ENCODE measurements at places on chromosomes 6 and 20.

- DNase-seq = no peak
These were observed 115.0 kb downstream of the PDSS2 start for GRCh38 chr6:107344383-107344782.

DNA sequence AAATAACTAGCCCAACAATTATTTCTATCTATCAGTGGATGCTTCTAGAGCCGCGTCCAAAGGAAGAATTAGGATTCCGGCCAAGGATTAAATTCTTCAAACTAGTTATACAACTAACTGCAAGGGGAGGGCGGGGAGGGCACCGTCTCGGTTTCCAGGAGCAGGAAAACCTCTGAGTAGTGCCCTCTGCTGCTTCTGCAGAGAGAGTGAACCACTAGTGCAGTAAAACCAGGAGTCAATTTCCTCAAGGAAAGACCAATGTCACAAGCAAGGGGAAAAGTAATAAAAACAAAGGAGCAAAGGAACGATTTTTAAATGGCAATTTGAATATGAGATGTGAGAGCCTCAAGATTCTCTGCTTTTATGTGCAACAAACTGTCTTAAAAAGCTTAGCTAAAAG is 16.5 kb upstream of the UBE2J1 start:
- no peak for DNase-seq

GRCh38 chr6:91715171-91715805 is 1128.4 kb upstream of the MAP3K7 start:
- DNase-seq = no peak

- no peak for DNase-seq
These were observed 12.9 kb downstream of the SNPH start for GRCh38 chr20:1278993-1279392.

GRCh38 chr20:57317789-57318371 is 11.7 kb upstream of the SPO11 start:
- DNase-seq = no peak

GRCh38 chr6:167424060-167424673 is 99.3 kb downstream of the TTLL2 start:
- no peak for DNase-seq

DNA sequence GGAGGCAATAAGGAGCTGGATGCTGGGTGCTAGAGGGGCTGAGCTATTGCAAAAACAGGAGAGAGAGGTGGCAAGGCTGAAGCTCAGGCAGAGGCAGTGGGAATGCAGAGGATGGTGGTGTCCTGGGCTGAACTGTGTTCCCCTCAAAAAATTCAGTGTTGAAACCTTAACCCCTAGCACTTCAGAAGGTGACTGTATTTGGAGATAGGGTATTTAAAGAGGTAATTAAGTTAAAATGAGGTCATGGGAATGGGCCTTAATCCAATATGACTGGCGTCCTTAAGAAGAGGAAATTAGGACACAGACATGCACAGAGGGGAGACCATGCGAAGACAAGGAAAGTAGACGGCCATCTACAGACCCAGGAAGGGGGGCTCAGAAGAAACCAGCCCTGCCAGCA is 11.5 kb upstream of the MMP9 start:
- DNase-seq = no peak

DNA sequence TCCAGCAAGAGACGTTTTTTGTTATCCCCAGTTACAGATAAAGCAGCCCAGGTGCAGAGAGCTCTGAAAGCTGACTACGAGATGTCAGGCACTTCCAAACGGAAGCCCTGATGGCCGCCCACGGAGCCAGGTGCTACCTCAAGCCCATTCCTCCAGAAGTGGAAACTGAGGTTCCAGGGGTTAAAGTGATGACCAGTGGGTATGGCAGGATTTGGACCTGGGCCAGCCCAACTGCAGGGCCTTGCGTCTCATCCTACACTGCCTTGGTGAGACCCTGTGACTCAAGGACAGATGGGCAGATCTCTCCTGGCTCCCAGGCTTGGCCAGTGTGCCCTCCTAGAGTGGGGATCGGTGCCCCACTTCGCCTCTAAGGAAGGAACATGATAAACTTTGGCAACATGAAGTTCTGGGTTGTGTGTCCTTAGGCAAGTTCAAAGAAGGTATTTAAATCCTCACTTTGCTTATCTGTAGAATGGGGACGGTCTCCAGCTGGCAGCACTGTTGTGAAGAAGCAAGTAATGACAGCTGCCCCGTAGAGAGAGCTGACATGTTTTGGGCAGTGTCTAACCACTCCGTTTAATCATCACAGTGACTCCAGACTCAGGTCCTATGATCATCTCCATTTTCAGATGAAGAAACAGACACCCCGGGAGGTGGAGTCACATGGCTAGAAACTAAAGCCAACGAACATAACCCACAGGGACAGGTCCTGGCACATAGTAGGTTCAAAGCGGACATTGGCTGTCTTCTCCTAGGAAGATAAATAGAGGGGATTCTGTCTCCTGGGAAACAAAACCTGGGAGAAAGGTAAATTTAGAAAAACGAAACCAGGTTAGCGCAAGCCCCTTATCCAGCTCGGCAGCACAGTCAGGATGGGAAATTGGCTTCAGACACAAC is 34.4 kb upstream of the CDH22 start:
- no peak for DNase-seq

- no peak for DNase-seq
These were observed 35.3 kb downstream of the TOX2 start for GRCh38 chr20:43949741-43950618.

- DNase-seq = no peak
These were observed 12.1 kb downstream of the EEF1A1 start for GRCh38 chr6:73508776-73509175.

- DNase-seq = no peak
These were observed 455.2 kb downstream of the PLCB1 start for GRCh38 chr20:8587251-8587650.

GRCh38 chr20:38132156-38132909 is 32.7 kb downstream of the TGM2 start:
- no peak for DNase-seq

- DNase-seq = no peak
These were observed 73.5 kb downstream of the NFATC2 start for GRCh38 chr20:51469046-51469445.

DNA sequence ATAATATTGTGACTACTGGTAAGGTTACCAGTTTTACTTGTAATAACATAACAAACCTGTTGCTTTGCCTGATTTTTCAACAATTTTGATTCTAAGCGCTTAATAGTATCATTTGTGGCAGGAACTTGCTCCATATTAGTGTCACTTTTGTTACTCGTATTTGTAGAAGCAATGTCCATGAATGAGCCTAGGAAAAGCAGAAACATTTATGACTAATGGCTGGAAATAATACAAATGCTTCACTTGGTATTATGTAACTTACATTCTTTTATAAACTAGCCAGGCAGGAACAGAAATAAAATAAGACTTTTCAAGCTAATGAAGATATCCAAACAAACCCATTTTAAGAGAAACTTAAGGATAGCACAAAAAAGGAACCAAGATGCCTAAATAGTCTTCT is 38.9 kb downstream of the MAP3K7 start:
- DNase-seq = no peak

GRCh38 chr6:145798530-145798929 is 16.1 kb downstream of the FBXO30 start:
- no peak for DNase-seq

- DNase-seq = no peak
These were observed 292.0 kb upstream of the JARID2 start for GRCh38 chr6:14953836-14954235.
